ENCODE measurements at places on chromosomes 4 and X.

DNA sequence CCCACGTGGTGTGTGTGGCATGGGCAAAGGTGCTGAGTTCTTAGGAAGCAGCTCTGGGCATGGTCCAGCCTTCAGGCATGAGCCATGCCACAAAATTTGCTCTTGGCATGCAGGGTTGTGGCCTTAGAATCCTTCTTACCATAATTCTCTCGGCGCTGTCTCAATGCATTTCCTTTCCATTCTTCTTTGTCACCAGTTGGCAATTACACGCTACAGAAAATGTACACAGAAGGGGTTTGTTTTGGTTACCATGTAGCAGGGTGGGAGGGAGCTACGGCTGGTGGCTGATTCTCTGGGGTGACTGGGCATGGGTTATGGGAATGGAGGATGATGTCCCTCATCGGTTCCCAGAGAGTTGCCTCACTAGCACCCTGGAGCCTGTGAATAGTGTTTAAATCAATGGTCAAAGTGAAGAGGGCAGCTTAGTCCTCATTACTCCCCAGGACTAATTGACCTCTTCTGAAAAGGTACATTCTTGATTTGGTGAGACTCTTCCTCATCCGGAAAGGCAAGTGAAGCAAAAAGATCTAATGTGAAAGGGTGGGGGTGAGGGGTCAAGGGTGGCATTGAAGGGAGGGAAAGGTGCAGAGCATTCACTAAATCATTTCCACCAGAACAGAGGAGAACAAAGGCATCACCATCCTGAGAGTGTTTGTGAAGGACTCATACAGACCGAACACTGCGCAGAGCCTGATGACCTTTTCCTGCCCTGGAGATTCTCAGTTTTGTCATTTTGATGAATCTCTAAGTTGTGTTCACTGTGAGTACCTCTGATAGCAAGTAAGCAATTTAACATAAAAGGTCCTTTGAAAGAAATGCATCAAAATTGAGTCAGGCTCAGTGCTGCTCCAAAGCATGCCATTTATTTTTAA lies 199.8 kb upstream of the SFRP2 start:
- no peak for DNase-seq

DNA sequence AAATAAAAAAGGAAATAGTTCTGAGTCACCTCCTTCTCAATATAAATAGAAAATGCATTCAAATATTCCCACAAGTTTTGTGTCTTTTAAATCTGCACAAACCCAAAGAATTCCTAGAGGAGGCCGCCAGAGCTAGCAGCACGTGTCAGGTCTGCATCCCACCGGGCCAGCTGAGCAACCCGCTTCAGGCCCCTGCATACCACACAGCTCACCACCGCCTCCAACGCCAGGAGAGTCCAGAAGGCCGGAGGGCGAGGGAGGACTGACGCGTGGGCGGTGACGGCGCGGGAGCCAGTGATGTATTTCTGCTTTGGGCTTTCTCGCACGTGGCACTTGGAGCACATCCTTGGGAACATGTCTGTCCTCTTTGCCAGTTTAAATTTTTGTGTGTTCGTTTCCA lies 61.9 kb upstream of the CLDN34 start:
- DNase-seq = no peak

DNA sequence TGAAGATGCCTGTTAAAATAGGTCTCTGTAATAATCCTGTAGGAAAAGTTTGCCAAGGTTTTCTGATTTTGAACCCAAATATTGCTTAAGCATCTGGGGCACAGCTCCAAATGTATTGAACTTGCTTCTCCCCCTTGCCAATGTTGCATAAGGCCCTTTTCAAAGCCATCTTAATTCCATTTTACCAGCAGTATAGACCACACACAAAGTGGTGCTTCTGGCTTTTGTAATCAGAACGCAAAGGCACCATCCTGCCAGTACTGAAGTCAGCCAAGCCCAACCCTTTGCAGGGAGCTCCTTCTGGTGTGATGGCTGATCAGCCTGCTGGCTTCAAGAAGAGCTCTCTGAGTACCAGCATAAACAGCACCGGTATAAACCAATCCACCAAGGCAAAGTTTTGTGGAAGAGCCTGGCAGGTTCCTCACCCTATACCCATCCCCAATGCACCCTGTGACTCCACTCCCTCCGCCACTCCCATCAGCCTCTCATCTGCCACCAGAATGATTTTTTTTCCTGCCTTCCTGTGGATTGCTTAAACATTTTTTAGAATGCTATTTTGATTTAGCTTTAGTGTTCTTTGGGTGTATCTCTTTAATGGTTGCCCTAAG lies 39.2 kb upstream of the USP9X start:
- DNase-seq = no peak

DNA sequence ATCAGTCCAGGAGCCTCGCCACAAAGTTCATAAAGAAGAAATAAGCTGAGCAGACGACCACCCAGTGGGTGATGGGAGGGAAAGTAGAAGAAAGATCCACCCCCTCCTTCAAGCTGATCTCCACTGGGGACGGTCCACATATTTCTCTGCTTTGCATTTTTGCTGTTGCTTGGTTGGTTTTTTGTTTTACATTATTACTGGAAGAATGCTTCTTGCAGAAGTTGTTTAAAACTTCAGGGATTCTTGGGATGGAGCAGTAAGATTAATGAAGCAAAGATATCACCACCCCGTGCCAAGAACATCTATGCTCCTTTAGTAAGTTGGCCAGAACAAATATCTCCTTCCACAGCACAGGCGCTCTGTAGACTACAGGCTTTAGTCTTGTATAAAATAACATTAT lies 30.1 kb downstream of the LGI2 start:
- DNase-seq = no peak

- DNase-seq = no peak
Observed at GRCh38 chrX:31126205-31126604, 54.4 kb upstream of the FTHL17 start.

DNA sequence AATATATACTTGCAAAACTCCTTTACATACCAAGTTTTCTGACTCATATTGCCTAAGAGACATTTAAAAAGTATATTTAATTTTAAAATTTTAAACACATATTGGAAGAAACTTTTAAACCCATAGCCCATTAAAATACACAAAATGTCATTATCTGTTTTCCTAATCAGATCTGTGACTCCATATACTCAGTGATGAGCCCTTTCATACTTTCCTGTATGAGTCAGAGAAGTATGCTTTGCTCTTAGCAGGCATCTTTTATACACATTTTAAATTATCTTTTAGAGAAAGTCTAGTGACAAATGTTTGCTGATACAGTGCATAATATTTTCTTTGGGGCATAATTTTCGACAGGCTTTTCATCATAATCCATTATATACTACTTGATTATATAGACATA lies 26.4 kb downstream of the SPIN3 start:
- no peak for DNase-seq

DNA sequence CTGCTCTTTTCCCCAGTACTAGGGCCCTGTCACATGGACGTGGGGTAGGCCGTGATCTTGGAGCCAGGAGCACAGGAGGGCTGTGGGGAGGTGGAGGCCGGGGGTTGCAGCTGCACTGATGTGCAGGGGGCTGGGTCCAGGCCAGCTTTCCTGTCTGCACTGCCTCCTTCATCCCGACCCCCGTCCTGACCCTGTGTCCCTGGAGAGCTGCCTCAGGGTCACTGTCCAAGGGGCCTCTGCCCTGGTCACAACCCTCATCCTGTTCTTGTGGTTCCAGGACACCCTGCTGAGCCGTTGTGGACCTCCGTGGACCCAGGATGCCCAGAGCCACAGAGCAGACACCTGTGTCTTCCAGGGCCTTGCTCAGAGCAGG lies 91.7 kb upstream of the ADRA2C start:
- no peak for DNase-seq

DNA sequence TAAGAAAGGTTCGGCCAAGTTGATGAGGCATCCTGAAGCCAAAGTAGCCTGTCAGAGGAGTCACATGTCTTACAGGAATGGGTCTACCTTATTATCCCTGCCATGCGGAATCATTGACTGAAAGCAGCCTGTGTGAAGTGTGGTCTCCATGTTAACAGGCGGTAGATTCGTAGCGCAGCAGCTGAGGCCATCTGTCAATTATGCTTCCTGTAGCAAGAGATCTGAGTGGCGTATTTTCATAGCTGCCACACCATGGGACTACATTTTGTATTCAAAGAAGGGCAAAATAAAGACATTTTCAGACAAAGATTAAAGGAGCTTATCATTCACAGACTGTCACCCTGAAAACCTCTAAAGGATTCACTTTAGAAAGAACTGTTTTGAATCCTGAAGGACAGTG lies 11.2 kb upstream of the MED14 start:
- no peak for DNase-seq

DNA sequence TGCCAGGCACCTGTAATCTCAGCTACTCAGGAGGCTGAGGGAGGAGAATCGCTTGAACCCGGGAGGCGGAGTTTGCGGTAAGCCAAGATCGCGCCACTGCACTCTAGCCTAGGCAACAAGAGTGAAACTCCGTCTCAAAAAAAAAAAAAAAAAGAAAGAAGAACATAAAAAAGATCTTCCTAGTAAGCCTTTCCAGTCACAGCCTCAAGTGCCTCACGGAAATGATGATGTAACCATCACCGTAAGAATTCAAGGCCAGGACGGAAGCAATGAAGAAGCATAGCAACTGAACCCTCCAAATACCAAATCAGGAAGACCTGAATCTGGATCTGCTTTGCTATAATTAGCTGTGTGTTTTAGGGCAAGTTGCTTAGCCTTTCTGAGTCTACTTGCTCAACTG lies 28.8 kb downstream of the RBM47 start:
- DNase-seq = no peak

DNA sequence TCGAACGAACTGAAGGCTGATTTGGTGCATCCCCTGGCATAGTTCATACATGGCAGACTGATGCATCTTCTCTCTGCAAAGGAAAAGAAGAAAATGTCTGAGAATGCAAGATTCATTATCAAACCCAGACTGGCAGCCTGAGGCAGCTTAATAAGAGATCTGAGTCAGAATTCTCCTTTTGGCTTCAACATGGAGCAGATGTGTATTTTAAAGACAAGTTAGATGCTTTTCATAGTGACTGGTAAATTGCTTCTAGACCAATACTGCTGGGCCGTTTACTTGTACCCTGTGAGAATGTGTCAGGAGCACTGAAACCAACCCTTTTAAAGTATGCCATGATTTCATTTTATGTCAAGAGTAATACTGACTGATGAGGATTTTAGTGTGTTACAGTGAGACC lies 322.0 kb downstream of the NR3C2 start:
- no peak for DNase-seq

GRCh38 chr4:43048570-43048969 lies 156.1 kb downstream of the GRXCR1 start:
- no peak for DNase-seq

Measured in stimulated activated CD8-positive, alpha-beta memory T cell treated with anti-CD3 and anti-CD28 coated beads, Interleukin-4, amount 100 ng/mL, for 4 hours (primary cell).